ENCODE measurements at places on chromosomes 13 and 19.

DNA sequence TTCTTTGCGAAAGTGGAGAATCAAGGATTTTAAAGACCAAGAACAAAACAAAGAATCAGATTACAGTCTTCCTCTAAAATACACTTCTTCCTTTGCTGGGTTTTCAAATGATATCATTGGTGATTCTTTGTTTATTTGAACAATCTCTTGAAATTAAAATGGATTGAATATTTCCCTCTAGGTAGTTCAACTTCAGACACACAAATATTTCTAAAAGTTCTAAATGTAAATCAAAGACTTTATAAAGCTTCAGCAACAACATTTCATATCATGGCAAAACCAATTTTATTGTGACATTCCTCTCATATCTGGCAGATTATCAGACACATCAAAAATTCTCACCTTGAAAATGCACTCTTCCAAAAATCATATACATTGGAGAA lies 13.0 kb downstream of the ZIC2 start:
- DNase-seq = no peak

DNA sequence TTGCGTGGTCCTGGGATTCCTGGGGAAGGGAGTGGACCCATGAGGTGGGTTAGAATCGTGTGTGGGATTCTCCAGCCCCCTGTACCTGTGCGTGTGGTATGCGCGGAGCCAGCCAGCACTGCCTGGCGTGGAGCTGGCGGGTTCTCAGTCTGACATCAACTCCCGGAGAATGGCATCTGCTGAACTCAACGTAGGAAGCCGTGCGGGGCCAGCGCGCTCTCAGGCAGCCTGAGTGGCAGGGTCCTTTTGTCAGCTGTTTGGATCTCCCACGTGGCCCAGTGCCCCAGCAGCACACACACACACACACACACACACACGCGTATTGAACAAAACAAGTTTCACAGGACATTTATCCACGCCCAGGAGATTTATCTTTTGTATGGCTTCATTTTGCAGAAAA lies 28.1 kb downstream of the ATP4B start:
- no peak for DNase-seq

DNA sequence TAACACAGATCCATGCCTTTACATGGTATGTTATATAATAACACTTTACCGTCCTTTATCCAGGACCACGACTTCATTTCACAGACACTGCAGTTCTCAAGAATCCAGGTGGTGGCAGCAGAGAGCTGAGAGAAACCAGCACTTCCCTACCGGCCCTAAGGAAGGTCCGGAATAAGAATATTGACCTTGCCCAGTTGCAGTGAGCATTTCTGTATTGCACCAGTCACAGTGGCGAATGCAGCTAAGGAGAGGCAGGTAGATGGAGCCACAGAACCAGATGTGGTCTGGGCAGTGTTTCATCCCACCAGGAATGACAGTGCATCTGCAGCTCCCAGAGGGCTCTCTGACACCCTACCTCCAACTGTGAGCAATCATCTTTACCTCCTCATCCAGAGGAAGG lies 44.6 kb downstream of the ZNF787 start:
- DNase-seq = peak; percentile 57

DNA sequence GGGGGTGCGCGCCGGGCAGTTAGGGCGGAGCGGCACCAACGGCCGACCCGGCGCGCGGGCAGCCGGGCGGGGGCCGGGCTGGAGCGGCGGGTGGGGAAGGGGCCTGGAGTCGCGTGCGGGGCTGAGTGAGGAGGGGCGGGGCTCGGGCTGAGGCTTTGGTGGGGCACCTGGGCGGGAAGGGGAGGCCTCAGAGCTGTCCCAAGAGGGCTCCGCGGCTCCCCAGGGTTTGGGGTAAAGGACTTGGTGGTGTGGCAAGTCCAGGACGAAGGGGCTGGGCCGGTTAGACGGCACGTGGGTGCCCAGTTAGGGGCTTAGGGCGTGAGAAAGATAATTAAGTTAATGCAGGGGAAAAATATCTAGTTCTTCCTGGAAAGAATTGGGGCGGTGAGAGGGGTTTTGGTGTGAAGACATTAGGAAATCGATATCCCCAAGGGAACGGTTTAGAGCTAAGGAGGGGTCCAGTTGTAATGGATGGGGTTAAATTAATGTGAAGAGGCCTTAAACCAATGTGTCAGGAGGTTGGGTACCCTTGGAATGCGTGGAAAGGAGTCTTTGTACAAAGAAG lies 496 bp downstream of the ZNF574 start:
- no peak for DNase-seq

DNA sequence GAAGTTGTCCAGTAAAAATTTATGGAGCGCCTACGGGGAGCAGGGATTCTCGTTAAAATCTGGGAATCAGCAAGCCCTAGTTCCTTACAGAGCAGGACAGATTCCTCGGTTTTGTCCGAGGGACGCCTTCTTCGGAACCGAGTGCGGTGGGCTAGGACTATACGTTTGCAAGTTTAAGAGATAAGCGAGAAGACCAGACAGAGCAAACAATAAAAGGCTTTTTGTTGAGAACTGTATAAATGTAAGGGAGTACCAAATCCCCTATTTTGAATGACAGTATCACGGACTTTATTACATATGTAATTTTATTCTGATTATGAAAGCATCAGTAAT lies 971 bp upstream of the ANKRD10 start:
- no peak for DNase-seq

DNA sequence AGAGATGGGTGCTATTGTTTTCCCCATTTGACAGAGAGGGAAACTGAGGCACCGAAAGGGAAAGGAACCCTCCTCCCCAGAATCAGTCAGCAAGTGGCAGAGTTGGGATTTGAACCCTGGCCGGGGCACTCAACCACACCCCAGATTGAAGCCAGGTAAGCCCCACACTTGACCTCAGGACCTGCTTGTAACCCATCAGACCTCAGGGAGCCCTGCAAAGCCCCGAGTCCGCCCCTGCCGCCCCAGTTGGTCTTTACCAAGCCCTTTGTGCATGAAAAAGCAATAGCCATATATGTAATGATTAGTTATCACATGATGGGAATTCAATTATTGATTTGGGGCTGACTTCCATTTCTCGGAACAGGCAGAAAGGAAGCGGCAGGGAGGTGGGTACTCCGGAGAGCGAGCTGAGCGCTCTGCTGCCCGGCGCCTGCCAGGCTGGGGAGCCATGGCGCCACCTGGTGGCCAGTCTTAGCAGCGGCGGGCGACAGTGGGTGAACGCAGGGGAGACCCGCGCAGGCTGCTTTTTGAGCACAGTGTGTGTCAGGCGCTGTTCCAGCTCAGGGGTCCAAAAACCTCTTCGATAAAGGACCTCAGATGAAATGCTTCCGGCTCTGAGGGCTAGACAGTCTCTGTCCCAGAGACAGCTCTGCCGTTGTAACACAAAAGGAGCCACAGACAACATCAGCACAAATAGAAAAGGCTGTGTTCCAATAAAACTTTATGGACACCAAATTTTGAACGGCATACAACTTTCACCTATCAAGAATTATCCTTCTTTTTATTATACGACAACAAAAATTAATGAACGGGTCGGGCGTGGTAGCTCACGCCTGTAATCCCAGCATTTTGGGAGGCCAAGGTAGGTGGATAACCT lies 82.9 kb upstream of the CACNA1A start:
- peak; percentile 51 for DNase-seq

DNA sequence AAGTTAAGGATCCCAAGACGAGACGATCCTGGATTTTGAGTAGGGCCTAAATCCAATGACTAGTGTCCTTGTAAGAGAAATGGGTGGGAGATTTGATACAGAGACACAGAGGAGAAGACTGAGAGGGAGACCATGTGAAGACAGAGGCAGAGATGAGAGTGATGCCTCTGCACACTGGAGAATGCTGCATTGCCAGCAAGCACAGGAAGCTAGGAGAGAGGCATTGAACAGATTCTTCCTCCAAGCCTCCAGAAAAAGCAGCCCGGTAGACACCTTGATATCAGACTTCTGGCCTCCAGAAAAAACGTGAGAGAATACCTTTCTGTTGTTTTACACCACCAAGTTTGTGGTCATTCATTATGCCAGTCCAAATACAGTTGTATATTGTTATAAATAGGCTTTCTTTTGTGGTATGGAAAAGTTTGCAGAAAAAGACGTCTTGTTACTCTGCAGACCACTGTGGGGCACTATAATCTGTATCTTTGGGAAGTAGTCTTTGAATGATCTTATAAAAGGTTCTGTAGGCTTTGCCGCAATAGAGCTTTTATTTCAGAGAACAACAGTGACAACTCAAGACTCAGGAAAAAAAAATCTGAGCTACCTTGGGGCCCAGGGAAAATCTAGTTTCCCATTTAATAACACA lies 17.9 kb upstream of the RFC3 start:
- DNase-seq = peak; percentile 51

- peak; percentile 30 for DNase-seq
Observed at GRCh38 chr19:9058905-9059667, 27.8 kb upstream of the OR1M1 start.

DNA sequence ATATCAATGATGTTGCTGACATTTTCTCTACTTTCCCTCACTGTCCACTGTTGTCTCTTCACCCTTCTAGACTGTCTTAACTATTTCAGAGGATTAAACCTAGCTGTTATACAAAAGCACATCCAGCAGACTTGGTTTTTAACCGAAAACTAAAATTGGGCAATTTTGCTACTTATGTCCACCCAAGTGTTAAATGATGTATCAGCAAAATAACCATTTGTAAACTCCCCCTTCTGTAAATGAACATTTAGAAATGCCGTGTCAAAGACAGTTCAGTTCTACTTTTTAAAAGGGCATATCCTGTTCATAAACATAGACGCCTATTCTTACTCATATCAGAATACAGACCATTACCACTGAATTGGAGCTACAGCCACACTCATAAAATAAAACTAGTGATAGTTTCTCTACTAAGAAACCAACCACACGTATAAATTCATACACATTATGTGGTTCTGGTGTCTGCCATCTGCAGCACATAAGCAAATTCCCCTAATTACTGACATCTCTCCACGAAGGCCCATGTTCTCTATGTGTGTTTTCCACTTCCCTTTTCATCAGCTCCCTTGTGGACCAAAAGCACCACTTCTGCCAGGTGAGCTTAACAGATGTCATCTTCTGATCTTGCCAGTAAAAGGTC lies 1091.8 kb downstream of the PCDH9 start:
- DNase-seq = no peak

DNA sequence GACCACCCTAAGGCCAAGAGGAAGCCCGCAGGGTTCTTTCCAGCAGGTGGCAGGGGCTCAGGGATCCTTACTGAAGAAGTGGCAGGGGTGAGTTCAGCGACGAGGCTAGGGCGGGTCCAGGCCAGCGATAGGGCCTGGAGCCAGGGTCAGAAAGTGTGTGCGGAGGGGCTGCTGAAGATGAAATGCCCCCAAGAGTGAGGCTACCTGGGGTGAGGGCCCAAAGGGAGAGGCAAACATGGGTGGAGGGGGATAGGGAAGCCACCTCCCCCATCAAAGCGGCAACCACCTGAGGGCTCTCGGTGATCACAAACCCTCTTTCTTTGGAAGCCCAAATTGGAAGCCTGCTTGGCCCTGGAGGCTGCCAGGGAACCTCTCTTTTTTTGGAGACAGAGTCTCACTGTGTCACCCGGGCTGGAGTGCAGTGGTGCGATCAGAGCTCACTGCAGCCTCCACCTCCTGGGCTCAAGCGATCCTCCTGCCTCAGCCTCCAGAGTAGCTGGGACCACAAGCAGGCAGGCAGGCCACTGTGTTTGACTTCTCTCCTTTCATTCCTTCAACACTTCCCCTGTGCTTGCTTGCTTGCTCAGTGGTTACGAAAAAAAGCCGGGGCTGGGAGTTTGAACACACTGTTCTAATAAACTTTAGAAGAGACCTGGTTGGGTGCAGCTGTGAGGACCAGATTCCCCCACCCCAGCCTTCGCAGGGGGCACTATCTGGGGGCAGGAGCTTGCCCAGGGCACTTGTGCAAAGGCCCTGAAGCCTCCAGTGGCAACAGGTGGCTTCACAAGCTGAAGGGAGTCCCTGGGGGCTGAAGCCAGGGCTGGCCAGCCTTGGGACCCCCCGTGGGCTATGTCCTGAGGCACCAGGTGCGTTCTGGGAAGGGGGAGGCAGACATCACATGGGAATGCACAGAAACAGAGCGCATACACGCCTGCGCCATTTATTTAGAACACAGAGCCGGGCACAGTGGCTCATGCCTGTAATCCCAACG lies 1.4 kb upstream of the ATP8B3 start:
- no peak for DNase-seq

DNA sequence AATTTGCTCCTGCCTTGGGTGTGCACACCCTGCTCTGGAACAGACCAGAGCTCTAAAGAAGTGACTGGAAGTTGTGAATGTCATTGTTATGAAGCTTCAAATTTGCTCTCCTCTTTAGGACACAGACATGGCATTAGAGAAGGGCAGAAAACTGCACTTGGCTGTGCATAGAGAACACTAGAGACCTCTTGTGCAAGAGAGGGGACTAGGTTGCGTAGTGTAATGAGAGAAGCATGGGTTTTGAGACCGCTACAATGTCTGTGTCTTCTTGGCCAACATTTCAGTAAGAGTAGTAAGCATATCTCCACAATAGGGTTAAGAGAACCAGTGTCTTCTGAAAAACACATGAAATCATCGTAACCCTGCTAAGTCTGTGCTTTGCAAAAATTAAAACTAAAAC lies 423.3 kb downstream of the SPRY2 start:
- DNase-seq = no peak
